ENCODE measurements at places on chromosomes 7 and 10.

DNA sequence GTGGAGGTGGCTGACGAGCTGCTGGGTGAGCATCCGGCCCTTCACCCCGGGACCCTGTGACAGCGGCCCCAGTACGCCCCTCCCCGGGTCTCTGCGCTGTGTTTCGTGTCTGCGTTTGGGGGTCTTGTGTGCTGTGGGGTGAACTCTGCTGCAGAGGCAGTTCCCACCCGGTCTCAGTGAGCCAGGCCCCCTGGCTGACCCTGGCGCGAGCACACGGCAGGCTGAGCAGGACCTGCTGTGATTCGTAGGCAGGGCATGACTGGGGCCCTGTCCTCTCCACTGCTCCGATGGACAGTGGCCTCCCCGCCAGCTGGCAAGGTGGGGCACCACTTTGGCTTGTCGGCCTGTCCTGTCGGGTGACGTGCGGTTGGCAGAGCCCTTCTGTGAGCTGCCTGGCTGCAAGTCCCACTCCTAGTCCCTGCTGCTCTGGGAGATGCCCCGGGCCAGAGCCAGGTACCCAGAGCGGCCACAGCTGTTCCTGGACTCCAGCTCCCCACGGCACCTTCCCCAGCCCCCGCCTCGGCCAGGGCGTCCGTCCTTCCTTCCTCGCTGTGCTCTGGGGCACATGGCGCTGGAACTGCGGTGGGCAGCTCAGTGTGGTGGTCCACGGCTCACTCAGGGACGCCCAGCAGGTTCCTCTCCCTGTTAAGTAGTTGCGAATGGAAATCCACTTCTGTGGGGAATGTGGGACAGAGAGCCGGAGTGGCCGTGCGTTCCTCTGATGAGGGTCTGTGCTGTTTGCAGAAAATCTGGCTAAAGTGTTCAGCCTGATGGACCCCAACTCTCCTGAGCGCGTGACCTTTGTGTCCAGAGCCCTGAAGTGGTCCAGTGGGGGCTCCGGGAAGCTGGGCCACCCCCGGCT, 10.5 kb downstream of the GET4 start:
- DNase-seq: no peak

GRCh38 chr10:21944727-21945386, 58.7 kb downstream of the DNAJC1 start:
- no peak for DNase-seq

- peak; percentile 83 for DNase-seq
These were observed 99.9 kb downstream of the TRIL start for GRCh38 chr7:28858206-28858605.

GRCh38 chr7:28176174-28176573, 4.4 kb downstream of the JAZF1 start:
- peak; percentile 50 for DNase-seq

GRCh38 chr10:113415246-113415645, 137.6 kb upstream of the HABP2 start:
- DNase-seq: no peak

DNA sequence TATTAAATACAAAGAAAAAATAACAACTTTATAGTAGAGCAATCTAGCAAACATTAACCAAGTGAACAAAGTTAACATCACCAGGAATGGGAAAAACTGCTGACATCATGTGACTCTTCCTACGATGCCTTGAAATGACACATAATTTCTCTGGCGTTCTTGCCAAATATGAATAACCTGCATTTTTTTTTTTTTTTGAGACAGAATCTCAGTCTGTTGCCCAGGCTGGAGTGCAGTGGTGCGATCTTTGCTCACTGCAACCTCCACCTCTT, 126.5 kb upstream of the VKORC1L1 start:
- DNase-seq: peak; percentile 54

DNA sequence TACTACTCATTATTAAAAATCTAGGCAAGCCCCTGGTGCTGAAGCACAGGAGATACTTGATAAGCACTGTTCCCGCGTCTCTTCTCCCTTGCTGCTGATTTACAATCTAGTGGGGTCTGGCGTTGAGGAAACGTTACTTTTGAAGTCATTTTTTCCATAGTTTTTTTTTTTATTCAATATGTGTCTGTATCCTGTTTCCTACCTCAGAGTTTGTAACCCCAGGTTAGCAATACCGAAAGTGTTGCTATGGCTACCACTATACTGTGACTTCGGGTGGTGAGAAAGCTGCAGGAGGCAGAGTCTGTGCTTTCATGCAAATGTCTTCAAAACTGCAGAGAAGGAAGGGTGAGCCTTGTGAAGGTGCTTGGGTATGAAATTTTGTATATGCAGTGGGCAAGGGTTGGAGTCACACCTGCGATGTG, 458.8 kb upstream of the GHITM start:
- DNase-seq: no peak

DNA sequence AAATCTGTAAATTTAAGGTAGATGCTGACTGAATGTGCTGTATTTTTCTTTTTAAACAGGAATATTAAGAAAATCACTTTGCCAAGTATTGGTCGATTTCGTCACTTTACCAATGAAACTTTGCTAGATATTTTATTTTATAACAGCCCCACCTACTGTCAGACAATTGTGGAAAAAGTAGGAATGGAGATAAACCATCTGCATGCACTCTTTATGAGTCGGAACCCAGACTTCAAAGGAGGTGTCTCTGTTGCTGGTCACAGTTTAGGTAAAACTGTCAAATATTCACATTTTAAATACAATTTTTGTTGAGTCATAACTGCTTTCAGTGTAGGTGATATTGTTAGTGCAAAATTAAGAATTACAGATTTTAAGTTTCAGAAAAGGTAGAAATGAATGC, 25.2 kb downstream of the SEC23IP start:
- DNase-seq: no peak

- DNase-seq: peak; percentile 83
These were observed 25.9 kb downstream of the ZNF775 start for GRCh38 chr7:150404805-150405583.

DNA sequence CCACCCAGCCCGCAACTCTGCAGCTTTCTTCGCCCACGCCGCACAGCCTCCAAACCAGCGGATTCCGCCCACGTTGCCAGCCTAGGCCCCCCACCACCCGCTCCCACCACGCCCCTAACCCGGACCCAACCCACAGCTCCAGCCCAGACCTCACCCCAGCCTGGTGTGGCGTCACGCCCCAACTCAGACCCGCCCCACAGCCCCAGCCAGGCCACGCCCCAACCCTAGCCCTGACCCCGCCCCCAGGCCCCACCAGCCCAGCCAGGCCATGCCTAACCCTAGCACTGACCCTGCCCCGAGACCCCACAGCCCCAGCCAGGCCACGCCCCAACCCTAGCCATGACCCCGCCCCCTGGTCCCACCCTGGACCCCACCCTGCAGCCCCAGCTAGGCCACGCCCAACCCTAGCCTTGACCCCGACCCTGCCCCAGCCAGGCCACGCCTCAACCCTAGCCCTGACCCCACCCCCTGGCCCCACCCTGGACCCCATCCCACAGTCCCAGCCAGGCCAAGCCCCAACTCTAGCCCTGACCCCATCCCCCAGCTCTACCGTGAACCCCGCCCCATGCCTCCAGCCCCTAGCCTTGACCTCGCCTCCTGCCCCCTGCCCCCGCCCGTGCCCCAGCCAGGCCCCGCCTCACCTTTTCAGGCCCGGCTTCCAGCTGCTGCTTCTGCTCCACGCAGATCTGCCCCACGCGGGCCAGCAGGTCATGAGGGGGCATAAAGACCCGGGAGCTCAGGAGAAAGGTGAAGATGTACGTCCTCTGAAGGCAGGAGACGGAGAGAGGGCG, 64.0 kb downstream of the RASGEF1A start:
- DNase-seq: no peak

GRCh38 chr7:77415476-77415822, 700 bp downstream of the GSAP start:
- DNase-seq: no peak

- no peak for DNase-seq
These were observed 667.2 kb downstream of the GATA3 start for GRCh38 chr10:8721650-8722049.

GRCh38 chr7:102306916-102307677, 20.4 kb downstream of the SH2B2 start:
- no peak for DNase-seq

DNA sequence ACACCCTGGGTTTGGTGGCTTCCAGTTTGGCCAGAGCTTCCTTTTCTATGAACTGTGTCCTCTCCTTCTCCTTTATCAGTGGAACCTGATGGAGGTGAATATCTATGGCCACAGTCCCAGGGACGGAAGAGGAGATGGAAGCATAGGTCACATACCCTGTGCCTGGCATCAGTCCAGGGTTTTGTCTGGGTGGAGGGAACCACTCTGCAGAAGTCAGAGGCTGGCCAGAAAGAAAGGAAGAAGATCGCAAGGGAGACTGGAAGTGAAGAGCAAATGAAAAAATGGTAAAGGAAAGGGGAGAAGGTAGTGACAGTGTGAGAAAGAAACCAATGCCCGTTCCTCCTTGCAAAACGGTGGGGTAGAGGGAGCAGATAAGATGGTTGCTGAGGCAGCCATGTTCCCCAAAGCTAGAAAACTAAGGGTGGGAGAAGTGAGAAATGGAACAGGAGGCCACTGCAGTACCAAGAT, 77.9 kb upstream of the HECW1 start:
- no peak for DNase-seq

DNA sequence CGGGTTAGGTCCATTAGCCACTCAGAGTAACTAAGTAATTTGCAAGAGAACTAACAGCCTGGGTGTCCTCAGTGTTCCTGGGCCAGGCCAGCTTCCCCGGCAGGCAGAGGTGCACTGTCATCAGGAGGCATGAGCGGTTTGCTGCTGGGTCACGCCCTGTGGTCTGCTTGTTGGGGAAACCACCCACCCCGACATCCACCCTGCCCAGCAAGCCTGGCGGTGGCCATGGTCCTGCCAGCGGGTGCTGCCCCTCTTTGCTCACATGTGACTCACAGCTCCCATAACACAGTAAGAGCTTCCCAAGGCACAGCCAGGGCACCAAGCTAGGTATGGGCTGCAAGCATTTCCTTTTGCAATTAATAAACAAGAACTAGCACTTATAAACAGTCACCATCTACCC, 75.9 kb downstream of the RGS10 start:
- no peak for DNase-seq

GRCh38 chr7:136953386-136953785, 84.9 kb downstream of the CHRM2 start:
- peak; percentile 26 for DNase-seq

DNA sequence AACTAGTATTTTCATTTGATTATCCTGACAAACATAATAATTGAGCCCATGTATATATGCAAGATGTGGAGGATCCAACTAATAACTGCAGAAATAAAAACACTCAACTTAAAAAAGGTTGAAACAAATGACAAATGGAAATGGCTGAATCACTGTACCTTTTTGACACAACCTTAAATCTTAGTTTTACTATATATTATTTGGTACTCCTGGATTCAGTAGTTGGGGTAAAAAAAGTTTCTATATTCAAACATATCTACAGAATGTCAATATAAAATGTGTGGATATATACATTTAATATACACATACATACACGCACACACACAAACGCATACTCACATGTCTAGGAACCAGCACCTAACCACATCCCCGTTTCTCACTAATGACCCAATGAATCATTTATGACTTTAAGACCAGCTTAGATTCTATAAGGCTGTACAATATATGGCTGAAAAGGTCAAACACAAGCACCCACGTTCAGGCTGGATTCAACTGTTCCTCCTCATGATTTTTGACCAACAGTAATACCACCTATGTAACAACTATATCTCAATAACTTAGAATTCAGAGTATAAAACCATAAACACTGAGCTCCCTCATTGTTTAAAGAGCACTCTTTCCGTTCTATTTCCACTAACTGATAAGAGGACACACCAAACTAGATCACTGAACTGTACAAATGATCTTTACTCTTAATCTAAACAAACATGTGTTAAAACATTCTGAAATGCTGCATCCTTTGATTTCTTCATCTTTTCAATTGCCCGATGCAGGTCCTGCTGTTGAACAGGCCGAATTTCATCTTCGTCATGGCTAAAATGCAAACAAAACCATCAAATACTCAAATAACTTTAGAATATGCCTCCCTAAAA, 63.8 kb downstream of the ATAD1 start:
- DNase-seq: no peak

DNA sequence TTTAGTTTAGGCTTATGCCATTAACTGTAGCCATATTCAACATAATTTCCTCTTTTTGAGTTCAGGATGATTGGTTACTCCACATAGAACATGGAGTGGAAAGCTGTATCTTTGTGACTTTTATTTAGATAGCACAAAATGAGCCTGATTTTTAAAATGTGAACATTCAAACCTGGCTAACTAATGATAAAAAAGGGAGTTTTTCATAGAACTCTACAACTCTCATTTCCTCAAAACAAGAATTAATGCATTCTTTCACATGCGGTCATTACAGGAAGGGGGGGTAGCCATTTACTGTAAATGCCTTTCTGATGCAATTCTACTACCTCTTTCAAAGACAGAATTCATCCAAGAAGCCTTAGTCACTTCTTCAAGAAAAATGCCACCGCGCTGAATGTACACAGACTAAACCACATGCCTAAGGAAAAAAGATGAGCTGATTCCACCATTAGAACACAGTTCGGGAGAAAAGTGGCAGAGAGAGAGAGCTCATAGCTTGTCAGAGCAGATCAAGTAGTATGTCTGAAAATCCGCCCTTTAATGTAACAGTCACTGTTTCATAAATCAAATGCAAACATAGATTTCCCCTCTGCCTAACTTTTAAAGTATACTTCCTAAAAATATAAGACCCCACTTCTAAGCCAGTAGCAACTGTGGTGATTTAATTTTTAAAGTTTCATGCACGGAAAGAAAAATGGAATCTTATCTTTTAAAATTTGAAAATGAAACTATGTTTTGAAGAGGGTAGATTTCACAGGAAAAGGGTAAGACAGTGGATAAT, 226.4 kb upstream of the KLF14 start:
- DNase-seq: peak; percentile 98

GRCh38 chr7:99843808-99844207, 16.0 kb downstream of the CYP3A43 start:
- DNase-seq: no peak

Measured in HFFc6 (cell line).